ENCODE measurements at places on chromosomes 5 and 9.

DNA sequence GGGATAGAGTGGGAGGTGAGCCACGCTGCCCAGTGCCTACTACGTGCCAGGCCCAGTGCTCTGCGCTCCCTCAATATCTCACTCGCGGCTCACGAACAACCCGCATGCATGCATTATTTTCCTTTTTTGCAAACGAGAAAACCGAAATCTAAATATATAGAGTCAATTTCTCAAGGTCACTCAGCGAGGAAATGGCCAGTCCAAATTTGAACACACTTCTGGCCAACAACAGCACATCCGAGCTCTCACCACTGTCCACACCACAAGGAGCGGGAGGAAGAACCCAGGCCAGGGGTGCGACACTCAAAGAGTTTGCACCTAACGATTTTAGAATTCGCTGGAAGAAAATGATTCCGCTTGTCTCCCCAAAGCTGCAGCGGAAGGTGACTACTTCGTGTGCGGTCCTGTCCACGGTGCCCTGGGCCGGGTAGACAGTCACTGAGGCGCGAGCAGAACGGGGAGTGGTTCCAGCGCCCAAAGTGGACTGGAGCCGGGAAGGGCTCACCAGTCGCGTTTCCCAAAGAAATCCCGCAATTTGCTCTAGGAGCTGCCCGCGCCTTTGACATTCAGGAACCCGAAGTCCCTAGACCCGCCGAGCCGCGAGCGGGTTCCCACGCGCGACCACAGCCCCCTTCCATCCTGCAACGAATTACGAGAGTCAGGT lies 1.1 kb upstream of the TLX3 start:
- DNase-seq, result no peak

DNA sequence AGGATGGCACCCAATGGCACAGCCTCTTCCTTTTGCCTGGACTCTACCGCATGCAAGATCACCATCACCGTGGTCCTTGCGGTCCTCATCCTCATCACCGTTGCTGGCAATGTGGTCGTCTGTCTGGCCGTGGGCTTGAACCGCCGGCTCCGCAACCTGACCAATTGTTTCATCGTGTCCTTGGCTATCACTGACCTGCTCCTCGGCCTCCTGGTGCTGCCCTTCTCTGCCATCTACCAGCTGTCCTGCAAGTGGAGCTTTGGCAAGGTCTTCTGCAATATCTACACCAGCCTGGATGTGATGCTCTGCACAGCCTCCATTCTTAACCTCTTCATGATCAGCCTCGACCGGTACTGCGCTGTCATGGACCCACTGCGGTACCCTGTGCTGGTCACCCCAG lies 25.4 kb downstream of the HRH2 start:
- DNase-seq, result no peak

DNA sequence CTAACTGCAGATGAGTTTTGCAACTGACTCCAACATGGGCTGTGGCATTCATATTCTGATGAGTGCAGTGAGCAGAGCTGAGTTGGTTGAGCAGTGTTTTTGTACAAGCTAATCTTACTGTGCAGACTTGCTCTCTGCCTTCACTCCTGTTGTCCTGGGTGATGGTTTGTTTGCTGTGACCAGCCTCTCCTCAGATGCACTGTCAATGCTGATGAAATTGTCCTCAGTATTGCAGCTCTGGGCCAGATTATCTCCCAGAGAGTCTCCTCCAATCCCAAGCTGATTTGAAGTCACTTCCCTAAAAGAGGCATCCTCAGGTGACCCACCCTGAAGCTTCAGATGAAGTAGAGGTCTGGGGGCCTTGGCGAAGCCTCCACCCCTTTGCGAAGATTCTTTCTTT lies 581.8 kb downstream of the ACTL7B start:
- no peak for DNase-seq

GRCh38 chr5:60256546-60256945 lies 363.0 kb upstream of the PDE4D start:
- no peak for DNase-seq

GRCh38 chr9:101387871-101388506 lies 3.2 kb upstream of the BAAT start:
- peak; percentile 33 for DNase-seq

- no peak for DNase-seq
Measured at GRCh38 chr9:126043681-126044080, 282.9 kb upstream of the MVB12B start.

DNA sequence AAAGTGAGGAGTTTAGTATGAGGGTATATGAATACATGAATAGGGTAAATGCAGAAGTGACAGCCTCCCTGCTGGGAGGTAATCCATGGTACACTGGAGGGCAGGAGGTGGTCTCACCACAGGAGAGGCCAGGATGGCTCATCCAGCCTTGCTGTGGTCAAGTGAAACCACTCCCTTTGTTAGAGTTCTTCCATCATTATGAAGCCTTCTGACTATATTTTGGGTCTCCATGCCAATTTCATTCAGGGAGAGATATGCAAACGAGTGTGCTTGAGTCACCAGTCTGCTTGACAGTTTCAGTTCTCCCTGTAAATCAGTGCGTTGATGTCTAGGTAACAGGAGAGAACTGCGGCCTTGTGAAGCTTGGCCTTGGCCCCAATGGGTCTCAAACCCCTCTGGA lies 16.4 kb downstream of the PPP3R2 start:
- no peak for DNase-seq

DNA sequence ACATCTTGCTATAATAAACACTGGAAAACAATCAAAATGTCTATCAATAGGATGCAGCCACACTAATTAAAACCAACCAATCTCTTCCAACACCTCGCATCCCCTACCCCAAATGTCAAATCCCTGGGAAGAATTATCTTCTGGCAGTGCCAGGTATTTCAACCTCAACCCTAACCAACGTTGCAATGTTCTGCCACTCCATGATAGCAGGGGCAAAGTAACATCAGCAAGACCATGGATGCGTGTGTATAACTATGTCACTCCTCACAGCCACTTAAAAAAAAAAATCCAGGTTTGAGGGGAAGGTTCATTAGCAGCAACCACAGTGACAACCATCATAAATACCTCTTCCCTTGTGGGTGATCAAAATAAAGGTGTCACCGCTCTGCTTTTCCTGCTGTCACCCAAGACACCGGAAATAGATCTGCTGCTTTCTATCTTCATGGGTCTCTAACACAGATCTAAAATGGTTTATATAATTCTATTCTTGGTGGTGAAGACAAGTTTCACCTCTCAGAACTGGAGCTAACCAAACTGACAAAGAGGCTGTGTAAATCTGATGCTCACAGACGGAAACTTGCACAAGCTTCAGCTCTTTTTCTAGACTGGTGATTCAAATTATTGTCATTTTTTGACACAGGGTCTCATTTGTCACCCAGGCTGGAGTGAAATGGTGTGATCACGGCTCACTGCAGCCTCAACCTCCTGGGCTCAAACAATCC lies 9.9 kb downstream of the HSPA9 start:
- DNase-seq, result no peak

DNA sequence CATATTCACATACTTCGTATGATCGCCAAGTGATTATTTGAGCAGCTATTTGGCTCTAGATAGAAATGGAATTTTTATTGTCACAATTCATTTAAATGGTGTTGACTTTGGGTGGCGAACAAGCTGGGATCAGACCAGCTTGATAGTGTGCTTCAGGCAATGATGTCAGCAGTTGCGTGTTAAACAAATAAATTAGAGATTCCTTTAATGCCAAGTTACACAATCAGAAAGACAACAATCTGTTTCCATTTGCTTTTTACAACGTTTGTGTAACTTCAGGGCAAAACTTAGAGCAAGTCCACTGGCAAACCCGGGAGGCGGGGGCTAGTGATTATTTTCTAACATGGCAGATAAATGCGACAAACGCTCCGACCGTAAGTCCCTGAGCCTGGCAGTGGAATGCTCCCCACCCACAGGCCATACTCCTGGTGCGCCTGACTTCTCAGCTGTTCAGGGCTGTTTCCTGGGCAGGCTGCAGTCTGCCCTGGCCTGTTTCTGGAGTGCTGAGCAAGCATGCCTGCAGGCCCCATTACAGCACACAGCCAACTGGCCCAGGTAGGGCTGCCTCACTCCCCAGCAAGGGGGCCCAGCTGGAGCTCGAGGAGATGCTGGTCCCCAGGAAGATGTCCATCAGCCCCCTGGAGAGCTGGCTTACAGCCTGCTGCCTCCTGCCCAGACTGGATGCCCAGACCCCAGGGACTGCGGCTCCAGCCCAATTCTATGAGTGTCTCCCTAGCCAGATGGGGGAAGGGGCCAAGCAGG lies 88.7 kb downstream of the BASP1 start:
- DNase-seq, result no peak

DNA sequence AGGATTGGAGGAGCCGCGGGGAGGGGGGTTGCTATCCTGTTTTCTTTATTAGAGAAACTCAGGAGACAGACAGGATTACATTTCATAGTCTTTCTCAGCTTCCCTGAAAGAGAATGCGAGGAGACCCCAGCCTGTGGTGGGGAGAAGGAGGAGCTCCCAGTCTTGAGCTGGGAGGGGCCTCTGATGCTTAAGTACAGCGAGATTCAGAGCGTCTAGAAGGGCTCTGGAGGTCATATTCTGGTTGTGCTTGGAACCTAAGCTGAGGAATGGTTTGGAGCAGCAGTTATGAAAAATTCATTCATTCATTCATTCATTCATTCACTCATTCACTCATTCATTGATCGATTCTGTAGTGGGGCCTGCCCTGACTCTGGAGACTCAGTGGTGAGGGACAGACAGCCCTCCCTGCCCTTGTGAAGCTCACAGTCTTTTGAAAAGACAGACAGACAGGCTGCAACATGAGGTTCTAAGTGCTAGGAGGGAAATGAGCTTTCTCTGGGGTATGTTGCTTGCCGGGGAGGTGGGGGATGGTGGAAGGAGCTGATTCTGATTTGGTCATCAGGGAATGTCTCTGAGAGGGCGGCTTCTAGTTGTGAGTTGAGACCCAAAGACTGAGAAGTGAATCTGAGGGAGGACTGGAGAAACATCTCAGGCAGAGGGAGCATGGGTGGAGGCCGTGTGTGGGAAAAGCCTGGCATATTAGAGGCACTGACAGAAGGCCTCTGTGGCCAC lies 2.5 kb upstream of the SPRY4 start:
- no peak for DNase-seq

Measured in iPS DF 19.7 (cell line).